Common myeloid progenitor, CD34-positive (primary cell): ENCODE measurements at places on chromosomes 16 and 17.

DNA sequence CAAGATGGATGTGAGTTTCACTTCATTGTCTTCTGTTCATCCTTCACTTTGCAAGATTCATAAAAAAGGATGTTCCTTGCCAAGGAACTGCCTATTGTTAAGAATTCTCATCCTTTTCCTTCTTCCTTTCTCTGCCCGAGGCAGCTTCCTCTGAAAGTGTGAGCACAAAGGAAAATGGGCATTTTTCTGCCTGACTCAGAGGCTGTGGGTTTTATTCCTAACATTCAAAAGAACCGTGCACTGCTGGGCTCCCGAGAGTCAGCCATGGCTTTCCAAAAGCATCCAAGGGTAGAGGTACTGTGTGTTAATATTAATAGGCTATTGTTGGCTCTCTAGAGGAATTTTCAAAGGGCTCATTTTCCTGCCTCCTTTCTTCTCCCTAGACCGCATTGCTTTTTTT, 289.4 kb downstream of the ABCC12 start:
- no peak for DNase-seq

DNA sequence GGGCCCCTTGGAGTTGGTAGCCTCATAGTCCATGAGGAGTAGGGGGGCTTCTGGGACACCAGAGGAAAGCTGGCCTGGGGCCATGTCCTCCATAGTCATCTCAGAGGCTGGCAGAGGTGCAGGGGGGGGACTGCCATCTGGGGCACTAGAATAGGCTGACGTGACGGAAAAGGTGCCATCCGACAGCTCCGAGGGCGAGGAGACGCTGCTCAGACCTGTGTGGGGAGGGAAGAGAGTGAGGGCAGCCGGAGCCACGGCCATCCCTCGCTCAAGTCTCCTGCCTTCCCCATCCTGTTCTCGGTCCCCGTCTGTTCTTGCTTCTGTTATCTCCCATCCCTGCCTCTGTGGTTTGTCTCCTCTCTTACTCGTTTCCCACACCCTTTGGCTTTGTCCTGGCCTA, 4.7 kb upstream of the SPAG7 start:
- DNase-seq, result no peak

- DNase-seq, result no peak
These were observed 29.2 kb upstream of the HS3ST2 start for GRCh38 chr16:22784690-22785214.

- no peak for DNase-seq
These were observed 11.6 kb downstream of the CDH3 start for GRCh38 chr16:68656751-68657150.

DNA sequence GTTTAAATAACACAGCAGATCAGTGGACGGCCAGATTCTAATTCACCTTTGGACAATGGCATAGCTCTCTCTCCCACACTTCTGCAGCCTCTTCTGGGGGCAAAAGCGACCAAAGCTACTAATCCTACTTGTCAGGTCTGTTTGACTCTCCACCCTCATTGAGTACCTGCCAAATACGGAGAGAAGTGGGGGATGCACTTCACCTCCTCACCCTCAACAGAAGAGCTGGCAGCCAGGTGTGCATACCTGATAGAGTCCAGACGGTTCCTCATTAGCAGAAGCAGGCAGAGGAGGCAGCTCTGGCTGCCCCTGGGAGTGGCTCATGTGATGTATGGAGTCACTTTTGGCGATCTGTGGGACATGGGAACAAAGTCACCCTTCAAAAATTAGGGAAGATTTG, 4.9 kb downstream of the DNAH3 start:
- no peak for DNase-seq

- DNase-seq, result peak; percentile 41
These were observed 20.7 kb downstream of the MMP15 start for GRCh38 chr16:58046054-58046881.

- no peak for DNase-seq
These were observed 46.8 kb upstream of the DNAH9 start for GRCh38 chr17:11551442-11551841.

GRCh38 chr16:79627092-79627491, 26.6 kb upstream of the MAF start:
- DNase-seq, result no peak

DNA sequence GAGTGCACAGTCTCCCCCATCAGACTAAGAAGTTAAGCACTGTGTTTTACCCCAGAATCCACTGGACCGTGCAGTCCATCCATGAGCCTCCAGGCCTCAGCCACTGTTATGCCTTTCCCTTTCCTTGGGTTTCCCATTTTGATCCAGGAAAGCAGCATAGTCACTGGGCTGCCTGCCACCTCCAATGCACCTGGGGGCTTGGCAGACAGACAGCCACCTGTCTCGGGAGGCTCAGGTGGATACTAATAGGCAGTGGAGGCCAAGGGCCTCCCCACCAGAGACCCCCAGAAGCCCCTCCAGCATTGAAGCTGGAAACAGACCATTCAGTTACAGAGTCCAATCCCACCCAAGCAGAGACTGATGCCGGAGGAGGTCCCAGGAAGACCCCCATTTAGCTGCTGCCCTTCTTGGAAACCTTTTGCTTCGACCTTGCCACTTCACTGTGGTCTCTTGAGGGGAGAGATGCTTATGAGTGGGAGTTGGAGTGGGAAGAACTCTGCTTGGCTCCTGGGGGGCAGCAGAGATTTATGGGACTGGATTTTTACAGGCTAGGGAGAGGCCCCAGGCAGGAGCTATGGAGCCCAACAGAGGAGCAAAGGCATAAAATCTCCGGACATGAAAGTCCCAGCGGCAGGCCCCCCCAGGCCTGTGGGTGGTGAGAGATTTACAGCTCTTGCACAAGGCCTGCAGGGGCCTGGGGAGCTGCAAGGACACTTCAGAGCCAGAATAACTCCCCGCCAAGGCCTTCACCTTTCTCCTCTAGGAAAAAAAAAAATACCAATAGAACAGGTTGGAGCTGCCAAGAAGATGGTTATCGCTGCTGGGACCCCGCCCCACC, 12.2 kb upstream of the SP2 start:
- no peak for DNase-seq

DNA sequence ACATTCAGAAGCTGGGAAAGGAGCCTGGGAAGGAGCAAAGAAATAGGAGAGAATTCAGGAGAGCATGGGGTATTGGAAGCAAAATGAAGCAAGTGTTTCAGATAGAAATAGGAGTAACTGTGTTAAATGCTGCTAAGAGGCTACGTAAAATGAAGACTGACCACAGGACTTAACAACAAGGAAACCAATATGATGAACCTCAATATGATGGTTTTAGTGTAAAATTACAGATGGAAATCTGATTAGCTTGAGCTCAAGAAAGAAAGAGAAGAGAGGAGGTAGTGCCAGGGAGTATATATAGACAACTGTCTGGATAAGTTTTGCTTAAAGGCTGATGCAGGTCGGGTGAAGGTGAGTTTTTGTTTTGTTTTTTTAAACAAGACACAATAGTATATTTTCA, 92.2 kb downstream of the HELZ start:
- no peak for DNase-seq

DNA sequence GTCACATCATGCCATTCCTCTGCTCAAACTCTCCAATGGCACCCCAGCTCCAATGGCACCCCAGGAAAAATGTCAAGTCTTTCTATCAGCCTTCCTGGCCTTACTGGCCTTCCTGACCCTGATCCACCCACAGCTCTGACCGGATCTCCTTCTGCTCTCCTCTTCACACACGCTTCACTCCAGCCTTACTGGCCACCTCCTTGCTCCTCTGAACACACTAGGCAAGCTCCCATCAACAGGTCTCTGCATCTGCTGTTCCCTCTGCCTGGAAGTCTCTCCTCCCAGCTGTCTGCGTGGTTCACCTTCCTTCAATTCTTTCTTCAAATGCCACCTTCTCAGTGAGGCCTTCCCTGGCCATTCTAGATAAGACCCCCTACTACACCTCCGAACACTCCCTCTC, 43.4 kb downstream of the MYO1D start:
- DNase-seq, result no peak

DNA sequence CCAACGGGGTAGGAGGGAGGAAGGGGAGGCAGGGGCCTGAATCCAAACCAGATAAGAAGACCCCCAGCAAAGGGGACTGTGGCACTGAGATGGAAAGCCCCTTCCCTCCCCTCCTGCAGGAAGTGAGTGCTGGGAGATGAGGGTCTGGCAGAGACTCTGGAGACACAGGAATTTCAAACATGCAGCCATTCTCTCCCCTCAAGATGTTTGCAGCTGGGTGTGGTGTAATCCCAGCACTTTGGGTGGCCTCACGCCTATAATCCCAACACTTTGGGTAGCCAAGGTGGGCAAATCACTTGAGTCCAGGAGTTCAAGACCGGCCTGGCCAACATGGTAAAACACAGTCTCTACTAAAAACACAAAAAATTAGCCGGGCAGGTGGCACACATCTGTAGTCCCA, 33.9 kb upstream of the FAAP100 start:
- no peak for DNase-seq

DNA sequence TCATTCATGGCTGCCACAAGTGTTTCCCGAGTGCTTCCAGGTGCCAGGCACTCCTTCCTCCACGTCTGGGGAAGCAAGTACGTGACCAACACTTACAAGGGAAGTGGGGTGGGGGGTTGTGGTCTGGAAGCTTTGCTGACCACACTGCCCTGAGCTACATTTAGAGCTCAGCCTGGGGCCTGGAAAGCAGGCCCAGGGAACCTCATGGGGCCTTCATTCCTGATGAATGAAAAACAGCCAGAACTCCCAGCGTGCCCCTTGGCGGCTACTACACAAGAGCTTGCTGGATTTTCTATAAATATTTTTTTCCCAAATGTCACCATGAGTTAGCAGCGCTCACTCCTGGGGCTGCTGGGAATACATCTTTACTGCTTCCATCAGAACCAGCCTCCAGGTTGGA, 73.3 kb downstream of the ABCC12 start:
- DNase-seq, result no peak

GRCh38 chr17:73286863-73287296, 24.9 kb downstream of the CDC42EP4 start:
- no peak for DNase-seq

DNA sequence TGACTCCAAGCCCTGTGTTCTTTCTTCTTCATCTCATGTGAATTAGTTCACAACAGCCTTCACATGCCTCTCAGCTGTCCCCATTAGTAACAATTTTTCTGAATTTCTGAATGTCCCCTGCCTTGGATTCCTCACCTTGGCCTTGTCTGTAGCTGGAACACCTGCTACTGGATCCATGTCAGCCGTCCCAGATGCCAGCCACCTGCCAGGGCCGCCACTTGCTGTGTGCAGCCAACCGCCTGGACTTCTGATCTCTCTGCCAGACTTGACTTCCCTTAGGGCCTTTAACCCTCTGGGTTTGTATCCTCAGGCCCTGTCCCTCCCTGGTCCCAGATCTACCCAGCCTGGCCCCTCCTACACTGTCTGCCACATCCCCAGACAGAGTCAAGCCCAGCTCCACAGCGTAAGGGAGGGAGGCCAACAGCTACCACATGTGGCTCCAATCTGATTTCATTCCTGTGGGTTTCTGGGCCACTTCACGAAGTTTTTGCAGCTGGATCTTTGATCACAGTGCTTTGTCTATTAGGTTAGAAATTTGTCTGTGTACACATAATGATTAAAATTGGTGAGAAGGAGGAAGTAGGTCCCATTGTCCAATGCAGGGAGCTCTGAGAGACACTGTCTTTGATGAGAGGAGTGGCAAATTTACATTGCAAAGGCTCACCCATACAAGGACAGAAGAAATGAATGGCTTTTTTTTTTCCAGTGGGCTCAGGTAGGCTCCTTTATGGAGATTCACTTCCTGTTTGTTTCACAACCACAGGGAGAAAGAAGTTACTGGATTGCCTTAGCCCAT, 15.3 kb downstream of the MPP2 start:
- no peak for DNase-seq

GRCh38 chr16:53507464-53508179, 4.6 kb upstream of the AKTIP start:
- DNase-seq, result peak; percentile 54

- no peak for DNase-seq
These were observed 3.4 kb upstream of the CSHL1 start for GRCh38 chr17:63914471-63914870.

GRCh38 chr16:10981697-10982216, 37.4 kb downstream of the CLEC16A start:
- peak; percentile 51 for DNase-seq

- DNase-seq, result peak; percentile 93
These were observed 41.1 kb downstream of the MYO18A start for GRCh38 chr17:29138971-29139691.

- DNase-seq, result no peak
These were observed 74.7 kb upstream of the CDH11 start for GRCh38 chr16:65196420-65197075.

GRCh38 chr17:27577121-27577761, 53.7 kb upstream of the LGALS9 start:
- no peak for DNase-seq

DNA sequence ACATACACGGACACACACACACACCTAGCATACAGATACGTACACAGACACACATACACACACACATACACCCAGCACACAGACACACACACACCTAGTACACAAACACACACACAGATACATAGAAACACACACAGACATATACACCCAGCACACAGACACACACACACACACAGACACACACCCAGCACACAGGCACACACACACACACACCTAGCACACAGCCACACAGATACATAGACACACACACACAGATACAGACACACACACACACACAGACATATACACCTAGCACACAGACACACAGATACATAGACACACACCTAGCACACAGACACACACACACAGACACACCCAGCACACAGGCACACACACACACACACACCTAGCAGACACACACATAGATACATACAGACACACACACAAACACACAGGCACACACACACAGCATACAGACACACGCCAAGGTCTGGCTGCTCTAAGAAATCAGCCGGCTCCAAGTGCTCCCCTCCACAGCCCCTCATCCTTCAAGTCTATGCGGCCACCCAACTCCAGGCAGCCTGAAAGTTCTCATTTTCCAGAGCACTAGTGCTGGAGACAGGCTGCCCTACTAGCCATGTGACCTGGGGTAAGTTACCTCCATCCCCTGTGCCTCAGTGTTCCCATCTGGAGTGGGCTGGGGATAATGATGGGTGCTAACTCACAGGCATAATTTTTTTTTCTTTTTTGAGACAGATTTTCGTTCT, 13.2 kb downstream of the NR1D1 start:
- DNase-seq, result no peak

- DNase-seq, result no peak
These were observed 27.2 kb upstream of the CEP20 start for GRCh38 chr16:15915555-15916081.

GRCh38 chr16:922051-922450, 48.7 kb downstream of the LMF1 start:
- DNase-seq, result no peak
